Liver (tissue), 10 donors: ENCODE measurements at places on chromosomes 1 and 21. TPM values are rescaled to one million over a fixed set of nuclear protein-coding genes. Genes with fewer than 3 reads are reported as not detected.

DNA sequence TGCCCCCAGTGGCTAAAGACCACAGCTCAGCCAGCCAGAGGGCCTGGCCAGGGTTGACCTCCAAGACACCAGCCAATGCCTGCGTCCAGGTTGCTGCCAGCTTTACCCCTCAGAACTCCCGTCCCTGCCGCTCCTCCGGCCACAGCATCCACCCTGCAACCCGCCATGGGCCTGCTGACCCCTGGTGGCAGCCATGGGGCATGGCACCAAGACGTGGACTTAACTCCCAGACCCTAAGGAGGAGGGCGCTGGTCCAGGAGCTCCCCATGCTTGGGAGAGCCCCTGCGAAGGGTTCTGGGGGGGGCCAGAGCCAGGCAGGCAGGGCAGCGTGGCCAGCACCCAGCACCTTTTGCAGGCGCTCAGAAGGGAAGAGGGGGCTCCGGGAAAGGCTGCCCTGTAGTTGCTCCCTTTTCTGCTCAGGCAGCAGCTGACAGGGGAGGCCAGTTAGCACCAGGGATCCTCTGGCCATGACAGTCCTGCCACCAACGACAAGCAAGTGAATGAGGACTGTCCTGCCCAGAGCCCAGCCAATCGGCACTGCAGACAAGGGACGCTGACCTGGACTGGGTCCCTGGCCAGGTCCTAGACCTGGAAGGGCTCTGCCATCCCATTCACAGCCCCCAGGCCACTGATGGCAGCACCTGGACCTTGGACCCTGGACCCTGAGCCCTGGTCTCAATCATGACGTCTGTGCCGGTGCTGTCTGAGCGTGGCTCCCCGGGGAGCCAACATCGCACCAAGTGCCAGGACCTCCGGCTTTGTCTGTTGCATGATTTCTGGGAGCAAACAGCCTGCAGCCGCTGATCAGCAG, 246.2 kb downstream of the NPHP4 start:
- peak; percentile 54 for DNase-seq

- no peak for DNase-seq
Measured at GRCh38 chr1:78143152-78143551, 97.4 kb downstream of the GIPC2 start.

GRCh38 chr1:41673806-41674205, 189.3 kb upstream of the EDN2 start:
- no peak for DNase-seq

- DNase-seq = no peak
Measured at GRCh38 chr1:54254055-54254454, 54.1 kb downstream of the MRPL37 start.

DNA sequence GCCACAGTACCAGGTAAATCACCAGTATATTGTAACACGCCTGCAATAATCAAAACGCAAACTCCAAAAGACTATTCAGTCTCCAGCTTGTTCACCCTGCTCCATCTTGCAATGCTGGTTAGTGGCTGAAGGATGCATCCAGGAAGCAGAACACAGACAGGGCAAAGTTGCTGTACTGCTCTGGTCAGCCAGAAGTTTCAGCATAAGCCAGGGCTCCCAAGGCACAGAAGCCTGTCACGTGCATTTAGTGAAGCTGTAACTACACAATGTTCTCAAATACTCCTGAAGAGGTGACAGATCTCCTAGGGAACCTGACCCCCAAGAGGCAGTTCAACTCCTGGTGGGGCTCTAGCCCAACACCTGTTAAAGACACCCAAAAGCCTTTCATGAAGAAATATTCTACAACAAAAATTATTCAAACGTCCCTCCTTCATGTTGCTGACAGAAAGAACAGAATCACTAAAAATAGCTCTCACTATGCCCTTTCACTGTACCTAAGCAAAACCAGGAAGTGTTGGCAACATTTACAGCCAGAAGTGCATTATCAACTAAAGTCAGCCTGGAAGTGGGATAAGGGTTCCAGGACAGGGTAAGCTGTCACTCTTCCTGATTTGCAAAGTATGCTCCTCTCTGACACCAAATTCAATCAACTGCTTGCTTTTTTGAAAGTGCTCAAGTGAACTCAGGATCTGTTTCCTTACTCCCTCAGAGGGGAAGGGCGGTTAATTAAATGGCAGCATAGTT, 52.1 kb downstream of the SLC35D1 start:
- no peak for DNase-seq

GRCh38 chr1:109306832-109307273, at the start of gene MYBPHL:
MYBPHL (minus strand) TSS chr1:109307011; CDS start chr1:109306991, 20 bp downstream.
- DNase-seq = no peak

DNA sequence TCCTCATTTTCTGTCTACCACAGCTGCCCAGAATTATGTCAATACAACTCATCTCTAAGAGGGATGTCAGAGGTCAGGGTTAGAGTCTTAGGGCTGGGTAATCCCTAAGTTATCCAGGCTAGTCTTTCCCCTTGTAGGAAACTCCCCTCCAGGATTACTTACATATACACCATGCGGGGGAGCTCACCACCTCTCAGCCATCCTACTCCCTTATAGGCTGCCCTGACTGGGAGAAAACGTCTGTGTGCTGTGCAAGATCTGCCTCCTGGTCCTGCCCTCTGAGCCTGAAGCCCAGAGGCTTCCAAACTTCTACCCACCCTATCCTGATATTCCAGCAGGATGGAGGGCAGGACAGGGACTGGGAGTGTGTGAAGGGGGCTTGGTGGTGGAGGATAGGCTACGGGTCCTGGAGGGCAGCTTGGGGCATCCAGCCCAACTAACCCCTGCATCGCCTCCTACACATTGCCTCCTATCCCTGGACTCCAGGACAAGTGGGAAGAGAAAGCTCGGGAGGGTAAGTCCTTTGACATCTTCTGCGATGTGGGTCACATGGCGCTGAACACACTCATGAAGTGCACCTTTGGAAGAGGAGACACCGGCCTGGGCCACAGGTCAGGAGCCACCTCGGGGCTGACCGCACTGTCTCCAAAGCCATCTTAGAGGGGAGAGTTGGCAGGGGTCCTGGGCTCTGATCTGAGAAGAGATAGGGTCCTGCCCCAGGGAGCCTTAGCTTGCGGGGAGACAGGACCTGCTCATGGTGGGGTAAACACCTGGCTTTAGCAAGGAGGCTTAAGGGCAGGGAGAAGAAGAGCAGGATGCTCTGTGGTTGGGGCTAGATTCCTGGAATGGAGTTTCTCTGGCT, 14.4 kb downstream of the CYP4B1 start:
- DNase-seq = no peak

DNA sequence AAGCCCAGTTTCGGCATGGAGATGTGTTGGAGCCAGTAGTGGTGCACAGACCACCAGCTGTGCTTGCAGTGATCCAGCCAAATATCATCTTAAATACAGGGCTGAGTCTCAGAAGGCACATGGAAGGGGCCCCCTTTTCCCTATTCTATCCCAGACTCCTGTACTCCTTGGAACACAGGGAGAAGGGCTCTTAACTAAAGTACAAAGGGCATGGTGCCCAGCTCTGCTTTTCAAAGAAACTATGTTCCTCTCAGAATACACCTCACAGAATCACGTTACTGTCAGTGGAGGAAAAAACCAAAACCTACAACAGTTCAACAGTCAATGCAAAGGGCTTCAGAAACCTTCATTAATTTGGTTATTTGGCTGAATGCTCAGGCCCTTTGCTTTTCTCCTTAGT, 180.6 kb upstream of the C1orf105 start:
- no peak for DNase-seq

DNA sequence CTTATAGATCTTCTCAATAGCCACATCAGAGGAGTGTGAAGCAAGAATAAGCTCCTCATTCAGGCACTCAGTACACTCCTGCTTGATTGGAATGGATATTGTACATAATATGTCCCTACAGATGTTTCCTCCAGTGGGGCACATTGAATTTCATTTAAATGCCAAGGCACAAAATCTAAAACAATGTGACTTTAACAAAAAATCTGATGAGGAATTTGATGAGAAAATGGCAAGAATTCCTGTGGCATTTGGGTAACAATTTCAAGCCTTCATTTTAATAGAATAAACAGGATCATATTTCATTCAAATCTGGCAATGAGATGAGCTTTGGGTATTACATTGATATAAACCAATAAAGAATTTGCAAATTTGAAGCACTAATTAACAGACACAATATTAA, 307.7 kb upstream of the PKN2 start:
- DNase-seq = no peak

DNA sequence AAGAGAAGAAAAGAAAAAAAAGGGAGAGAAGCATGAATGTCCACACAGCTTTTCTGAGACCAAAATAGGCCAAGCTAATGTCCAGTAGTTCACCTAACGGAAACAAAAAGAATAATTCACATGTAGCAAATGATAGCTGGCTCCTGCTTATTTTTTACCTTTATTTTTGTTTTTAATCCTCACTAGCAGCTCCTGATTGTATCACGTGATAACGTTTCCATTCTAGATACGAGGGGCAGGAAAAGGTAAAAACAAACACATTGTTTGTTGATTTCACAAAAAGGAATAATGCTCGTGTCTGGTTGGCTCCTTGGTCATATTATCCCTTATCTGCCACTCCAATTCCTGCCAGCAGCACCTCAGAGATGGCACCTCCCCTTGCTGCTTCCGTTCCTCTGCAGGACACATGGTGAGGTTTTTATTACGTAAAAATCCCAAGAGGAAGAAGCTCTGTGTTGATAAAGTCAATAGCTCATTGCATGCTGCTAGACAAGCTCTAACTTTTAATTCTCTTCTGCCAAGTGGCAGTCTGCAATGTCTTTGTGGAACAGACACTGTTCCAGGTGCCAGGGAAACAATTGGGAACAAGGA, 201.7 kb downstream of the CRB1 start:
- no peak for DNase-seq

DNA sequence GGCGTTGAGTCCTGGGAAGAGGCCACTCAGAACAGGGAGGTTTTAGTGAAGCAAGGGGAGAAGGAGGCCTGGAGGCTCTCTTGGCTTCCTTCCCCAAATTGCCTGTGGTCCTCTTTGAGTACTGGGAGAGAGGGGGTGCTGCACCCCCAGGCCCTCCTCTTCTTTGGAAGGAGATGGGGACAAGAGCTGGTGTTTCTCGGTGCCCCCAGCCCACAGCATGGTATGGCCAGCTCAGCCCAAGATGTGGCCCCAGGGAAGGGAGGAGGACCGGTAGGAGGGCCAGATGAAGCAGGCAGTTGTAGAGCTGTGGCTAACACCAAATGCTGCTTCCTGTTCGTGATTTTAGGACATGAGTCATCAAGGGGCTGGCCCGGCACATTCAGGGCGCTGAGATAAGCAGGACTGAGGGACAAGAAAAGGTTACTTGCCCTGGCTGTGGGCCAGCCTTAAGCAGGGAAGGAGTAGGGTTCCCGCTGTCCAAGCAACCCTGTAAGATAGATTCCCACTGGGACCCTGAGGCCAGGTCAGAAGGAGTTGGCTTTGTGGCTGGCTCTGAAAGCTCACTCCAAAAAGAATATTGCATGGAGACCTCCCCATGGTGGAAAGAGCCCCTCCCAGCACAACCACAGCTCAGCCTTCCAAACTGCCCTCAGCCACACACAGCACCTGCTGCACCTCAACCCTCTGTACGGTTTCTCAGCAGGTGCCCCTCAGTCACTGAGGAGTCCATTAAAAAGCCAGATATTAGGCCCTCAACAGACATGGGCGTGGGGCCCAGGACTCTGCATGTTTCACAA, 4.9 kb upstream of the TNFRSF1B start:
- no peak for DNase-seq

DNA sequence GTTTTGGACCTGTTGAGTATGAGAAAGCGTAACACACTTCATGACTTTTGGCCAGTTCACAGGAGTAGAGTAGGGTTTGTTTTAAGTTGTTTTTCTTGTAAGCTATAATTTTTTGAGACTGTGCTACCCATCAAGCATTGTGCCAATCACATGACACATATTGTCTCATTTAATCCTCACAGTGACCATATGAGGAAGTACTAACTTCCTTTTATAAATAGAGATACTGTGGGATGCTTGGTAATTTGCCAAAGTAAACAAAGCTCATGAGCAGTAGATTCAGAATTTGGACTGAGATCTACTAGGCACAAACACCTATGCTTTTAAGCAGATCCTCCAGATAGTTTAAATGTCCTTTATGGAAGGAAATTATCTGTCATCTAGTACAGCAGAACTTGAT, 178.3 kb downstream of the CACNA1E start:
- no peak for DNase-seq

DNA sequence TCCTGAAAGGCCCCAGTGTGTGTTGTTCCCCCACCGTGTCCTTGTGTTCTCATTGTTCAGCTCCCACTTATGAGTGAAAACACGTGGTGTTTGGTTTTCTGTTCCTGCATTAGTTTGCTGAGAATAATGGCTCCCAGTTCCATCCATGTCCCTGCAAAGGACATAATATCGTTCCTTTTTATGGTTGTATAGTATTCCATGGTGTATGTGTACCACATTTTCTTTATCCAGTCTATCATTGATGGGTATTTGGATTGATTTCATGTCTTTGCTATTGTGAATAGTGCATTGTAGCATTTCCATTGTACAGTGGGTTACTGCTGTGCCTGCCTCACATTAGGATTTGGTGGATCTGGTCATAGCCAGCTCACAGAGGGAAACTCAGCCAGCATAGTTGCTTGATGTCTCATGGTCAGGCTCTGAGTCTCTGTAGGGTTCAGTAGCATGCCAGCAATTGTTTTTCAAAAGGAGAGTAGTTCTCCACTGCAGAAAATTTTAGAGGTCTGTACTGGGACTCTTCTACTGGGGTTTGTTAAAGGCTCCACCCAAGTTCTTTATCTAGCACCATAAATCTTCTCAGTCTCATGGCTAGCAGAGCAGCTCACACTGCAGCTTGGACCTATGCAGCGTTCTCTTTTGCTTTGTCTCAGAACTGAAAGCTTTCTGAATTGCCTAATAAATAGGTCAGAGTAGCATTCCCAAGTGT, 41.0 kb downstream of the RUNX3 start:
- no peak for DNase-seq

DNA sequence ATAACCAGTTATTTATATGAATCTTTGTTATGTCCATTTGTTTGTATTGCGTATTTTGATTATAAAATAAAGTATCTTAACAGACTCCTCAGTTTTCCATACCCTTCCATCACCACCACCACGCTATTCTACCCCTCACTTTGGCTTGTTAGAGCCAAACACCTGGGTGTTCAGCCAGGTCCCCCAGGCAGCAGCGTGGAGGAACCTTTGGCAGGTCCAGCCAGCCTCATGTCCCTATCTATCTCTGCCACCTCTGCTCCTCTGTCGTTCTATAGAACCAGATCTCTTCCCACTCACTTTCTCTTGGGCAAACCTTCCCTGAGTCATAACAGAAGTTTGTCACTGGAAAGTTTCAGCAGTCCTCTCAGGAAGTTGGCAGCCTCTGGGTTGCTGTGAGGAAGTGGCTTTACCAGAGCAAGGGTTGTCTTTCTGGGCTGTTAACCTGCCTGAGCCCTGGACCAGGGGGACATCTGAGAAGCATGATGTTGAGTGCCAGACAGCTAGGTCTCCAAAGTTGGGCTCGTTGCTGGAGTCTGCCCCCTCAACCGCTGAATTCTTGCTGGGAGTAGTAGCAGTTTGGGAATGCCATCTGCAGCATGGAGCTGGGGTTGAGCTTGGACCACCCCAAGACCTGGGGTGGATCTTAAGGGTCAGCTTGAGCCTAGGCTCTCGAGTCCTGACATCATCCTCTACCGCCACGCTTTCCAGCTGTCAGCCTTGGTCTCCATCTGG, 996 bp upstream of the SH3BGRL3 start:
- DNase-seq = no peak

The TENT5C gene
- total RNA-seq = 4.3 TPM

The LGR6 gene
- 0.05 TPM for total RNA-seq

The SDCCAG8 gene
- total RNA-seq = 13.0 TPM

The DMRTA2 gene
- not detected for total RNA-seq

The B3GALT2 gene
- total RNA-seq = 0.25 TPM

The KISS1 gene
- 0.50 TPM for total RNA-seq

The LCE3E gene
- total RNA-seq = not detected
